ENCODE measurements at places on chromosomes 6 and 20. TPM values are rescaled to one million over a fixed set of nuclear protein-coding genes. Genes with fewer than 3 reads are reported as not detected.

The BPIFB1 gene
- not detected for total RNA-seq

The CST4 gene
- not detected for total RNA-seq

The PPT2 gene
- 13.2 TPM for total RNA-seq

The HSPA1L gene
- total RNA-seq: 0.86 TPM

The SLC35D3 gene
- total RNA-seq: not detected

The FAM217A gene
- total RNA-seq: not detected

The SNX3 gene
- total RNA-seq: 59.9 TPM

GRCh38 chr6:154289818-154290508, 66.6 kb downstream of the IPCEF1 start:
- no peaks in the 10 kb centered on the region for H3K36me3 ChIP-seq
- DNase-seq: no peak
- H3K4me1 ChIP-seq: peaks cover 4% of the 10 kb centered on the region
- H3K4me3 ChIP-seq: no peak overlapping the region
- H3K27ac ChIP-seq: no peak overlapping the region
- H3K27me3 ChIP-seq: no peaks in the 10 kb centered on the region

DNA sequence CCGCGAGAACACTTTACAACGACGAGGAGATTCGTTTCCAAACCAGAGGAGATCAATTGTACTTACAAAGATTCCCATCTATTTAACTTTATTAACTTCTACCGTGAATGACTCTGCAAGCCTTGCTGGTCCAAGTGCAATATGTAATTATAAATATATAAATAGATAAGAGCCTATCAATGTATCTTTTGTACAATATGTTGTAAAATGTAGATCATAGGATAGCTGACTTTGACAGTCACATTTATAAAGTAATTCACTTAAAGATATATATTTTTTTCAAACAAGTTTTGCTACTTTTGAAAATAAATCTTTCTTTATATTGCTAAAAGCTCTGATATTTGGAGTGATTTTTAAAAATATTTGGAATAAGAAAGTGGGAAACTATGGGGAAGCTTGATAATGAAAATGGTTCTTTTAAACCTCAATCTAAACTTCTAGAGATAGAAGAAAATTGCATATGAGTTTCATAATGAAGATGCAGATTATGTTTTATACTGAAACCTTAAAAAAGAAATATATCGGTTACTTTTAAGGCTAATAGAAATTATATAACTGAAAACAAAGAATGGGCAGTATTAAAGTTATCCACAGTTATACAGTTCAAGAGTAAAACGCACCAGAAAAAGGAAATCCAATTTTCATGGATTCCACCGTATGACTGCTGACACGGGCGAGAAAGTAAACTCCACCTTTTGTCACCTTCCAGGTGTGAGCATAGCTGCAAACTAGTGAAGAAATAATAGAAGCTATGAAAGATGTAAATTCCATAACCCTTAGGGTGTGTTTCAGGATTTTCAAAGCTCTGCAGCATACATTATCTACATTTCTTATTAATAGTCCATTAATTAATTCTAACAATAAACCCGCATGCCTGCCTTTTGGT, 3.3 kb downstream of the TCF21 start:
- H3K4me1 ChIP-seq: peaks cover 43% of the 10 kb centered on the region
- H3K27me3 ChIP-seq: peaks cover 87% of the 10 kb centered on the region
- no peak overlapping the region for H3K27ac ChIP-seq
- H3K4me3 ChIP-seq: peak overlapping the region; percentile 39

GRCh38 chr20:63858393-63859165, 2.7 kb upstream of the ABHD16B start:
- no peaks in the 10 kb centered on the region for H3K27me3 ChIP-seq
- no peak overlapping the region for H3K27ac ChIP-seq
- DNase-seq: no peak
- no peak overlapping the region for H3K4me3 ChIP-seq

DNA sequence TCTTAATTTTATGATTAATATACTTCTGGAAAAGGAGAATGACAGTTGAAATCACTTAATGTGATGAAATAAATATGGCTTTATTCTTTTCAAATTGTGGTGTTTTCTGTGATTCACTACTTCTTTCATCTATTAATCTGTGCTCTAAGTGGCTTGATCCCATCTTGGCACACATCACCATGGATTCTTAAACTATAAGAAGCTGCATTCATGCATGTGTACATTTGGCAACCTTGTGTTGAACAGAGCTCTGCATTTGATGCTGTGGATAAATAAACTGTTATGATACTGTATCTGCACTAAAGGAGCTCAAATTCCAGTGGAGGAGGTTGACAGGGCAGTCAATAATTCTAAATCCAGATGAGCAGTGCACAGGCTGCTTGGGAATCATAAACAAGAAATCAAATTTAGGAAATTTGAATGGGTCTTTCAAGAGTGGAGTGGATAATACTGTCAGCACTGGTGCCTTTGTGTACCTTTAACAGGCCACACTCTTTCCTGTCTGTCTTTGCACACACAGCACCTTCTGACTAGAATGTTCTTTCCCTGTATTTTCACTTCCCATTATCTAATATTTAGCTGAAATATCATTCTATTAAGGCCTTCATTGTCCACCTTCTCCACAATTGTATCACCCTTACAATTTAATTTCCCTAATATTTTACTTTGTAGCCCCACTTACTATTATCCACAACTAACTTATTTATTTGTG, 252.9 kb downstream of the GRM1 start:
- DNase-seq: no peak
- H3K4me3 ChIP-seq: no peak overlapping the region
- no peaks in the 10 kb centered on the region for H3K36me3 ChIP-seq
- no peaks in the 10 kb centered on the region for H3K27me3 ChIP-seq
- no peak overlapping the region for H3K27ac ChIP-seq
- no peaks in the 10 kb centered on the region for H3K4me1 ChIP-seq

DNA sequence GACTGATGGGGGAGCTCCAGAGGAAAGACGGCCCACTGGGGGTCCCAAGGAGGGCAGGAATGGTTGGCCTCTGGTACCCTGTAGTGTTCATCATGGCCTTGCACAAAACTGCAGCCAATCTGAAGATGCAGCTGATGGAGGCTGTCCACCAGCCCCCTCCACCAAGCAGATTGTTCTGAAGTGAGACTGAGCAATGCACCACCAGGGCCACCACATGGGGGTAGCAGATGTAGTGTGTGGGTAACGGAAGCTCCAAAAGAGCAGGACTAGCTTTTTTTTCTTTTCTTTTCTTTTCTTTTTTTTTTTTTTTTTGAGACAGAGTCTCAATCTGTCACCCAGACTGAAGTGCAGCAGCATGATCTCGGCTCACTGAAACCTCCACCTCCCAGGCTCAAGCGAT, 181.0 kb upstream of the MYLIP start:
- no peaks in the 10 kb centered on the region for H3K27me3 ChIP-seq
- H3K4me3 ChIP-seq: no peak overlapping the region
- no peak for DNase-seq
- H3K4me1 ChIP-seq: no peaks in the 10 kb centered on the region

DNA sequence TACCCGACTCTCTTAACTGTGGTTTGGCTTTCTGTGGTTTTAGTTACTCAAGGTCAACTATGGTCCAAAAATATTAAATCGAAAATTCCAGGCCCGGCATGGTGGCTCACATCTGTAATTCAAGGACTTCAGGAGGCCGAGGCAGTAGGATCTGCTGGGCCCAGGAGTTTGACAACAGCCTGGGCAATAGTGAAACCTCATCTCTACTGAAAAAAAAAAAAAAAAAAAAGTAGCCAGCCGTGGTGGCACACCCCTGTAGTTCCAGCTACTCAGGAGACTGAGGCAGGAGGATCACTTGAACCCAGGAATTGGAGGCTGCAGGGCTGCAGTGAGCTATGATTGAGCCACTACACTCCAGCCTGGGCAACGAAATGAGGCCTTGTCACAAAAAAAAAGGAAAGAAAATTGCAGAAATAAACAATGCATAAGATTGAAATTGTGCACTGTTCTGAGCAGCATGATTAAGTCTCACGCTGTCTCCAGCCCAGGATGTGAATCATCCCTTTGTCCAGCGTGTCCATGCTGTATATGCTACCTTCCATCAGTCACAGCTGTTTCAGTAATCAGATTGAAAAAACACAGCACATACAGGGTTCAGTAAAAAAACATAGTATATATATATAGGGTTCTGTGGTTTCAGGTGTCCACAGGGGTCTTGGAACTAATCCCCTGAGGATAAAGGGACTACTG, 40.7 kb downstream of the RGS17 start:
- H3K27ac ChIP-seq: no peak overlapping the region
- H3K4me3 ChIP-seq: no peak overlapping the region

GRCh38 chr6:17250237-17250636, 30.9 kb upstream of the RBM24 start:
- H3K27me3 ChIP-seq: peaks cover 12% of the 10 kb centered on the region
- H3K36me3 ChIP-seq: no peaks in the 10 kb centered on the region
- no peaks in the 10 kb centered on the region for H3K4me1 ChIP-seq
- no peak for DNase-seq
- H3K4me3 ChIP-seq: no peak overlapping the region

DNA sequence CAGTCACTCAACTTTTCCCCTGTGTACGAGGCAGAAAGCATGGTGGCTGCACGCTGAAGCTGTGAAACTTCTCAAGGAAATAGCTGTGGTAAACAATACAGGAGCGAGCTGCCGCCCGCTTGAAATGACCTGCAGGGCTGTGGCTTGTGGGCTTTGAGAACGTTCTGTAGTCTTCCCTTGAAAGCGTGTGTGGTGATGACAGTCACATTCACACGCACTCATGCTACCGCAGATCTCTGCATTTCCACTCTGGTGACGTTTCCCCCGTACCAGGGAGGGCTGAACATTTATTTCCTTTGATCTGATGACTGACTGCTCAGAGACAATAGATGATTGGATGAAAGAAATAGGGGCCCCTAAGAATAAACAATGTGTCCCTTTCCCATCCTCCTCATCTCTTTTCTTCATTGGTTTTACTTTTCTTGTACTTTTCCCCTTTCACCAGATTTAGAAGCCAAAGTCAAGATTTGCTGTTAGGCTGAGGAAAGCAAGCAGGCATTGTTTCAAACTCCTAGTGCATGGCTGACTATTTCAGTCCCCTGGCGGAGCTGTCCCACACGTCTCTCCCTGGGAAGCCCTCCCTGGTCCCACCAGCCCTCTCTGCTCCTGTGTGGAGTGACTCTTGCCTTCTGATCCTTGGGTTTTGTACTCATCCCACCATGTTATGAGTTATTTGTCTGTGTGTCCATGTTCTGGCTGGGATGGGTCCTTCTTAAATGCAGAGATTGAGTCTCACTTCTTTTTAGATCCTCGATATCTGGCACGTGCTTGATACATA, 3.9 kb downstream of the SYTL3 start:
- DNase-seq: peak; percentile 96
- peaks cover 69% of the 10 kb centered on the region for H3K36me3 ChIP-seq
- no peaks in the 10 kb centered on the region for H3K27me3 ChIP-seq
- H3K4me3 ChIP-seq: peak overlapping the region; percentile 82
- peak overlapping the region; percentile 97 for H3K27ac ChIP-seq

DNA sequence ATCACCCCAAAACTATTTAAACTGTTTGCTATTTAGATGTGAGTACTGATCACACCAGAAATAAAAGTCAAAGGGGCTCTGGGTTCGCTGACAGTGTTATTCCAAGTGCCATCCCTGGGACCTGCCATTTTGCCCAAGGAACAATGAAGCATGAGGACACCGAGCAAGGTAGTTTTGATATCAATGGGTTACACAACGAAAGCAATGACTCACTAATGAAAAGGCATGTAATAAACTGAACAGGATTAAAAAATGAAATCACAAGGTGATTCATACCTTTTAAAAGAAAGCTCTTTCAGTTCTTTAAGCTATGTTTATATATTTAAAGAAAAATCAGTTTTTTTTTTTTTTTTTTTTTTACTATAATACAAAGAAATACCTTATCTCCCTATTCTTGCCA, 102.0 kb downstream of the HS3ST5 start:
- no peaks in the 10 kb centered on the region for H3K36me3 ChIP-seq
- H3K4me1 ChIP-seq: no peaks in the 10 kb centered on the region
- H3K27me3 ChIP-seq: no peaks in the 10 kb centered on the region
- no peak for DNase-seq
- no peak overlapping the region for H3K4me3 ChIP-seq

- peaks cover 27% of the 10 kb centered on the region for H3K36me3 ChIP-seq
- H3K27me3 ChIP-seq: no peaks in the 10 kb centered on the region
- H3K27ac ChIP-seq: no peak overlapping the region
- H3K4me3 ChIP-seq: no peak overlapping the region
These were observed 56.6 kb downstream of the SYTL3 start for GRCh38 chr6:158706369-158706982.

DNA sequence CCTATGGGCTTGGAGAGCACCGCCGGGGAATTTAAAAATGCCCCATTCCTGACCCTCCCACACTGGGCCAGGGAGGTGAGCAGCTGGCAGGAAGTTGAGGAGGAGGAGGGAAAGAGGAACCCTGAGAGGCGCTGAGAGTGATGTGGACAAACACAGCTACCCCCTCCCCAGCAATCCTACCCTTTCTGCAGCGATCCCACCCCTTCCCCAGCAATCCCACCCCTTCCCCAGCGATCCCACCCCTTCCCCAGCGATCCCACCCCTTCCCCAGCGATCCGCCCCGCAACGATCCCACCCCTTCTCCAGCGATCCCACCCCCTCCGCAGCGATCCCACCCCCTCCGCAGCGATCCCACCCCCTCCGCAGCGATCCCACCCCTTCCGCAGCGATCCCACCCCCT, 111.6 kb downstream of the SYCP2 start:
- no peak overlapping the region for H3K27ac ChIP-seq
- no peaks in the 10 kb centered on the region for H3K4me1 ChIP-seq
- no peaks in the 10 kb centered on the region for H3K36me3 ChIP-seq
- peaks cover 9% of the 10 kb centered on the region for H3K27me3 ChIP-seq
- DNase-seq: no peak

DNA sequence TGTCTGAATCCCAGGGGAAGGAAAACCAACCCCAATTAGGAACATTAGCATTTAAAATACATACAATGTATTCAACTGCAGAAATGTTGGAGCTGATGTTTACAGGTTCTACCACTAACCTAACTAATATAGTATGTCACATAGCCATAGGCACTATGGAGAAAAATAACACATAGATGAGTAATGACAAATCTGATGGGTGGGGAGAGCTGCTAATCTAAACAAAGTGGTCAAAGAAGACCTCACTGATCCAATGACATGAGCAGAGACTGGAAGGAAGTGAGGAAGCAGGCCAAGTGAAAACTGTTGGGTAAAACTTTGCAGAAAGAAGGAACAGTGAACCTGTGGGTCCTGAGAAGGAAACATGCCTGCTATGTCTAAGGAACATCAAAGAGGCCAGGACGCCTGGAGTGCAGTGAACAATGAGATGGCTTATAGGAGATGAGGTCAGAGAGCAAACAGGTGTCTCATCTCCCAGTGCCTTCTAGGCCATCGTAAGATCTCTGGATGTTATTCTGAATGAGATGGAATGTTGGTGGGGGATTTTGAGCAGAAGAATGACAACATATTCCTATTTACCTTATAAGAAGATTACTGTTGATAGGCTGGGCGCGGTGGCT, 135.7 kb downstream of the ALDH8A1 start:
- H3K4me1 ChIP-seq: no peaks in the 10 kb centered on the region
- H3K27ac ChIP-seq: no peak overlapping the region
- no peak for DNase-seq
- no peaks in the 10 kb centered on the region for H3K36me3 ChIP-seq
- H3K27me3 ChIP-seq: no peaks in the 10 kb centered on the region
- no peak overlapping the region for H3K4me3 ChIP-seq

- no peaks in the 10 kb centered on the region for H3K4me1 ChIP-seq
- H3K4me3 ChIP-seq: no peak overlapping the region
- peaks cover 5% of the 10 kb centered on the region for H3K27me3 ChIP-seq
These were observed 88.3 kb upstream of the SLC22A23 start for GRCh38 chr6:3545156-3545555.

GRCh38 chr20:61695741-61696140, 369.9 kb downstream of the TAF4 start:
- no peaks in the 10 kb centered on the region for H3K27me3 ChIP-seq
- H3K27ac ChIP-seq: no peak overlapping the region
- no peaks in the 10 kb centered on the region for H3K36me3 ChIP-seq
- DNase-seq: no peak
- no peak overlapping the region for H3K4me3 ChIP-seq
